ENCODE measurements at places on chromosomes 12 and 14.

DNA sequence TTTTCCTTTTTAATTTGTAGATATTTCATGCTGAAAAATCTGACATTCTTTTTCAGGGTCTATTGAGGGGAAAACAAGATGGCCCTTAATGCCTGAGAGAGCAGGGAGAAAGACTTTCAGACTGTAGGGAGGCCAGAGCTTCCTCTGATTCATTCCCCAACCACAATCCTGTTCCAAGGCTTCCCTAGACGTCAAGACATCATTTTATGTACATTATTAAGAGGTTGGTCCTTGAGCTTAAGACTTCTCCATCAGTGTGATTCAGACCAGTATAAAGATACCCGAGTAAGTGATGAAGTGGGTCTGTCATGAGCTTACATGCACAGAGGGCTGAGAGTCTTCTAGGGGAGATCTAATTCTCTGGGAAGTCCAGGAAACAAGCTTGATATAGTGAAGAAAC is 57.3 kb downstream of the AVPR1A start:
- H3K27ac ChIP-seq: no peak overlapping the region
- no peaks in the 10 kb centered on the region for H3K27me3 ChIP-seq
- no peak for DNase-seq
- no peaks in the 10 kb centered on the region for H3K4me1 ChIP-seq
- H3K36me3 ChIP-seq: peaks cover 4% of the 10 kb centered on the region

DNA sequence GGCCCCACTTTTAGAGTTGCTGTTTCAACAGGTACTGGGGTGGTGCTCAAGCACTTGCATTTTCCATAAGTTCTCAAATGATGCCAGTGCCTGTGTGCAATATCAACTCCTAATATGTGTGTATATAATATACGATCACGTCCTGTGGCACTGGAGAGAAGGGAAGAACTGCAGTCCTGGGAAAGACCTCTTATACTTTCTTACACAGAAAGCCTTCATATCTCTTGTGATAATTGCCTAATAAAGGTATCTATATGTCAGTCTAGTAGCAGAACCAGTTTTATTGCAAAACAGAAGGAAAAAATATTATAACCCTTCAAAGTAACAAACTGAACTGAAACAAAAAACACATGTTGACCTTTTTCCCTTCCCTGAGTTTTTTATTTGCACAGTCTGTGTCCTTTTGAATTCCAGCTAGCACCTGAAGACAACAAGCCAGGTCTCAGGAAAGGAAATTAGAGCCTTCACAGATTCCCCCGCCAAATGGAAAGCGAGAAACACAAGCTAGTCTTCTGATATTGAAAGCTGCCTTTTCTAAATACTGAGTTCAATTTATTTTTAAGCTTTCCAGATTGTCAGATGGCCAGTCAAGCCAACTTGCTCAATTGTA is 44.4 kb downstream of the IGF1 start:
- no peaks in the 10 kb centered on the region for H3K36me3 ChIP-seq
- H3K4me3 ChIP-seq: no peak overlapping the region
- H3K27ac ChIP-seq: no peak overlapping the region
- no peaks in the 10 kb centered on the region for H3K4me1 ChIP-seq

GRCh38 chr14:36013483-36013882 is 163.0 kb downstream of the PTCSC3 start:
- peaks cover 6% of the 10 kb centered on the region for H3K27me3 ChIP-seq
- H3K4me1 ChIP-seq: no peaks in the 10 kb centered on the region
- DNase-seq: no peak
- no peak overlapping the region for H3K4me3 ChIP-seq

DNA sequence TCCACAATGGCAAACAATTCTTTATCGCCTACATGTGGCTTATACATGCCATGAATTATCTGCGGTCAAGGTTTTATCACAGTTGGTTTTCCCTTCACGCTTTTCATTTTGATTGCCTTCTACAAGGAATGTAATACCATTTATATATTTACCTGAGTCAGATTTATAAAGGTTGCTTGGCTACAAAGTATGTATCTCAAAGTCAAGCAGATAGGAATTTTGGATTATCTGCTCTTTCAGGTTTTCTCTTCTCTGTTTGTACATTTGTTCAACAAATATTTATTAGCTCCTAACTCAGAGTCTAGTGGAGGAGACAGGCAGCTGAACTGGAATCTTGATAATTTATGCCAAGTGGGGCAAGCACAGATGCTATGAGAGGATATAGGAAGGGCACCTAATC is 28.5 kb upstream of the CISTR start:
- peaks cover 7% of the 10 kb centered on the region for H3K27me3 ChIP-seq
- H3K4me1 ChIP-seq: peaks cover 19% of the 10 kb centered on the region
- H3K36me3 ChIP-seq: no peaks in the 10 kb centered on the region
- no peak for DNase-seq

DNA sequence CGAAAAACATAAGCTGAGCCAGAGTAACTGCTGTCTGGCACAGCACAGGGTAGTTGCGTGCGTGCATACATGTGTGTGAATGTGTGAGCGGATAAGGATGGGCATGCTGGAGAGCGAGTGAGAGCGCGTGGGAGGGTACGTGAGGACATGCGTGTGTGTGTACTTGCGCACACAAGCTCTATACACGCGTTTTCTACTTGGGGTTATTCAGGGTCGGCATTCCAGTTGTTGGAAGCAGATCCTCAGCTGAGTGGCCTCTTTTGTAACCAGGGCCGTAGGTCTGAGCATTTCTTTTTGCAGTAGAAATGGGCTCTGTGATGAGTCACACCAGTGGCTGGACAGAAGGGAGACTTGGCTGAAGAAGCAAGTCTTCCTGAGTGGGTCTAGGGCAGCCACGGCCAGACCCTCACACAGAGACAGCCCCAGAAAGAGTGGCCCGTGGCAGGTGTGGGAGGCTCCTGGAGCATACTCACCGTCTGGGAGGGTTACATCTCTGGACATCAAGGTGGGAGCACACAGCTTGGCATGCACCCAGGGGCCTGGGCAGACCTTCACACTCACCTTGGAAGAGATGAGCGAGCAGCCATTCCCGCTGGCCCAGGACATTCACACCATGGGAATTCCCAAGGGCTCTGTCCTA is 78.0 kb downstream of the LRRC74A start:
- no peak for DNase-seq
- H3K4me3 ChIP-seq: no peak overlapping the region
- H3K27ac ChIP-seq: no peak overlapping the region
- no peaks in the 10 kb centered on the region for H3K36me3 ChIP-seq
- H3K27me3 ChIP-seq: peaks cover 5% of the 10 kb centered on the region

Data from glutamatergic neuron (in vitro differentiated cells).